ENCODE measurements at places on chromosomes 16 and 17. TPM values are rescaled to one million over a fixed set of nuclear protein-coding genes. Genes with fewer than 3 reads are reported as not detected.

The NACA2 gene
- polyA plus RNA-seq, result not detected

DNA sequence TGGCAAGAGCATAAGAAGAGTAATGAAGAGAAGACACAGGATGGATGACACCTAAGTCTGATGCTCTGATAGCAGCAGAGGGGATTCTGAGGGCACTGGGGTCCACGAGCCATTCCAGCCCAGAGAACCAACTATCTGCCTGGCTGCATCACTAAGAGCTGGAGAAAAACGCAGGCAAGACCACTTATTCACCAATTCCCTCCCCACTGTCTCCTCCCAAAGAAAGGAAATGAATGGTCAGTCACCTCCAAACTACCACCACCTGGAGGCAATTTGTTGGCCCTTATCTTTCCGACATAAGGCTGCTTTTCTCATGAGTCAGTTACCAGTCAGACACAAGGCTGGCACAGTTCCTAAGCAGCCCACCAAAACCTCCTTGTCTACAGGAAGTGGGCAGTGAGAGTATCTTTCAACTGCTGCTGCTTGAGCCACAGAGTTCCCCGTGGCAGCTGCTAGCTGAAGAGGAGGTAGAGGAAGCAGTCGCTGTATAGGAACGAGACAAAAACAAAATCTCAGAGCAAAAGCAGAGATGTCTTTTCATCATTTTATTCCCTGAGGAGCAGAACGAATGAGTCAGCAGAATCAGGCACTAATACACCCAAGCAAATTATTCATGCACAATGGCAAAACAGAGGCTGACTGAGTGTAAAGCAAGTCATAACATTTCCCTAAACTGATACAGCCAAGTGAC lies 111.1 kb downstream of the SMG6 start:
- DNase-seq, result no peak

The CFAP20 gene
- 33.3 TPM for polyA plus RNA-seq

- DNase-seq, result peak; percentile 24
Observed at GRCh38 chr17:53724726-53725125, 98.0 kb upstream of the KIF2B start.

DNA sequence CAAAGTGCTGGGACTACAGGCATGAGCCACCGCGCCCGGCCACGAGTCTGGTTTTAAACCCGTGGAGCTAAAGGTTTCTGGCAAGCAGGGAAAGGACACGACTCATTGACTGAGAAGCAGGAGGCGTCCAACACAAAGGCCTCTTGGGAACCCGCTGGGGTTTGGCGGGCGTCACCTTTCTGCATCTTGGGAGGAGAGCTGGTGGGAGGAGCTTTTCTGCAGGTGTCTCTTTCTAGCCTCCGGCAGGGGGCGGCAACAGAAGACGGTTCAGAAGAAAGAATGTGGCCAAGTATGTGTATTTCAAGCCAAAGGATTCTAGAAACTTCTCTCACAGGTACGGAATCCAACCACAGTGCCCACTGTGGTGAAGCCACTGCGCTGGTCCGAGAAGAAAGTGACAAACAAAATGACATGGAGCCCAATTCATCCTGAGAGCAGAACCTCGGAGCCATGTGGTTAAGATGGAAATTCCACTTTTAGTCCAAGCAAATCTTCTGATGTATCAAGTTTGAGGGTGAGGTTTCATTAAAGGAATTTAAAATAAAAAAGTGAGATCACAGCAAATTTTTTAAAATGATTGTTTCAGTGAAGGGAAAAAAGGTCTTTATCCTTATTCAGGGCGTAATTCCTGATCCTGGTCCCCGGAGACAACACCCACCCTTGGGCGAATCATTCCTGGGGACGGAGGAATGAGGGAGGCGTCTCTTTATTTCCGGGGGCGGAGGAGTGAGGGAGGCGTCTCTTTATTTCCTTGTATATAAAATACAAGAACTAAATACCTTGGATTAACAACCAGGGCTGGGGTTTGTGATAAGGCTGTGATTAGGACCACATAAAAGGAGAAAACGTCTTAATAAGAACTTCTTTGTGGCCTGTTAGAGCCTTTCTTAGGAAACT lies 97.6 kb downstream of the MRM3 start:
- peak; percentile 81 for DNase-seq

DNA sequence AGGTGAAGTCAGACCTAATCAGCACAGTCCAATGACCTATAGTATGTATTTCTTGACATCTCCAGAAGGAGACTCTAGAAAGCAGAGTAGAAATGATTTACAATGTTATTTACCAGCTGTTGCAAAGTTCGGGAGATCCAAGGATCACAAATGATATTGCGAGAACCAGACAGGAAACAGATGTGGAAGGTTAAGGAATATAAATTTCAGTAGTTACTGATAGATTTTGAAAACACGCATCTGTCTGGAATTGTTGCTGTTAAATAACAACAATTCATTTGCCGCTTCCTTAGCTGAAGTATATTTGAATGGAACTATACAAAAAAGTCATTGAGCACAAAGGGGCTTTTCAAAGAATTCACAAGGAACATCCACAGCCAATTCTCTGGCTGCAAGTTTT lies 72.0 kb downstream of the STXBP4 start:
- DNase-seq, result no peak

GRCh38 chr17:36527621-36528250 lies 6.9 kb downstream of the MYO19 start:
- DNase-seq, result no peak

DNA sequence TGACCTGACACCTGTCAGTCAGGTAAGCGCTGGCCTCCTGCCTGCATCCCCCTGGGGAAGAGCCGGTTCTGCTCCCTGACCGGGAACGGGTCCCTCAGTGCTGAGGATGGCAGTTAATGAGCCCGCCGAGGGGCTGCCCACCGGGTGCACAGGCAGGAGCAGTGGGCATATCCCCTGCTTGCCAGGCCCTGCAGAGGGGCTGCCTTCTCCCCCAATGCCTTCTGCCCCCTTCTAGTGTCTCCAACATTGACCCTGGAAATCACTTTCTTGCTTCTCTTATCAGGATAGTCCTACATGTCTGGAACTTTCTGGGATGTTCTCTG lies 388.5 kb downstream of the SEC14L1 start:
- peak; percentile 49 for DNase-seq

The CDK5R1 gene
- 0.67 TPM for polyA plus RNA-seq

- DNase-seq, result no peak
Observed at GRCh38 chr16:19659554-19659953, 58.5 kb downstream of the KNOP1 start.

DNA sequence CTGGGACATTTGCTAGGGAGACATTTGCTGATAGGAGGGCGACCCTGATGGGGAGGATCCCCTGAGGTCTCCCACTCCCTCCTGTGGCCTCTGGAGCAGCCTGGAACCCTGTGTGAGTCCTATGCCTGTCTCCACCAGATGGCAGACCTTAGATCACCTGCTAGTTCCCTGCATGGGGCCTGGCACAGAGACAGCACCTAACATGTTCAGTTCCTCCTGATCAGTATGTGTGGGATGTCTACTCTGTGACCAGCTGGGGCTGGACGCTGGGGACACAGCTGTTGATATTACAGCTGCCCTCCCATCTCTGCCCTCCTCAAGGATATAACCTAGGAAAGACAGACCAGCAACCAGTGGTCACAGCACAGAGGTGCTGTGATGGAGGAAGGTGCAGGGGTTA lies 1.1 kb upstream of the ADCY7 start:
- peak; percentile 39 for DNase-seq

DNA sequence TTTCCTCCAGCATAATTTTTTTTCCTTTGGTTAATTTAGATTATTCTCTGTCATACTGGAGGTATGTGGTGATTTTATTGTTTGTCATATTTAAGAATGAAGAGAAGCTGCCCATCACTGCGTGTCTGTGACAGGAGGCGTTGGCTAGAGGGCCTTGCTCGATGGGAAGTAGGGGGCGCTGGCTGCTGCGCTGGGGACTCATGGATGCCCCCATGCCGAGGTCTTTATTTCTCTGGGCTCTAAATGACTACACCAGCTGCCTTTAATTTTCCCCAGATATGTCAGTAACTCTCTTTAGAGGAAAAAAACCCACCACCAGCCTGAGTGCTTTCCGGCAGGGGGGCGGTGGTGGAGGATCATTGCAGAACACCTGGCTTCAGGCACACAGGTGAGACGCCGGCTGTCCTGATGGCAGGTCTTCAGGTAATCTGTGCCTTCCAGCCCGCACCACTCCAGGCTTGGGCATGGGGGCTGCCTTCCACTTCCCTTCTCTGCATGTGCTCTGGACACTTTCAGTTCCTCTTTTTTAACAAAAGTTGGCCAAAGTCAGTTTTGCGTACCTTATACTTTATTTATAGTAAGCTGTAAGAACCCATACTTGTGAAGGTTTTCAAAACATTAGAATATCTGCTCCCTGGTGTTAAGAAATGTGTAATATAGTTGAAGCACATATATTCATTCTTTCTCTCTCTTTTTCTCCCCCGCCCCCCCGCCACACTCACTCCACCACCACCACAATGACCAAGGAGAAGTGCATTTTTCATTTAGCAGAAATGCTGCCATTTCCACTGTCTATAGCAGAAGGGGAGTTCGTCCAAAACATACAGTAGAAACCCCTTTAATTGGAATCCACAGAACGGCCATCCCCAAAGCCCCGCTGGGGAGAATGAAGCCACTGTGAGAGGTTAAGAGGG lies 192.7 kb downstream of the RPTOR start:
- no peak for DNase-seq

The DBNDD1 gene
- 15.1 TPM for polyA plus RNA-seq

GRCh38 chr17:44636562-44636961 lies 19.7 kb upstream of the MEIOC start:
- DNase-seq, result no peak

DNA sequence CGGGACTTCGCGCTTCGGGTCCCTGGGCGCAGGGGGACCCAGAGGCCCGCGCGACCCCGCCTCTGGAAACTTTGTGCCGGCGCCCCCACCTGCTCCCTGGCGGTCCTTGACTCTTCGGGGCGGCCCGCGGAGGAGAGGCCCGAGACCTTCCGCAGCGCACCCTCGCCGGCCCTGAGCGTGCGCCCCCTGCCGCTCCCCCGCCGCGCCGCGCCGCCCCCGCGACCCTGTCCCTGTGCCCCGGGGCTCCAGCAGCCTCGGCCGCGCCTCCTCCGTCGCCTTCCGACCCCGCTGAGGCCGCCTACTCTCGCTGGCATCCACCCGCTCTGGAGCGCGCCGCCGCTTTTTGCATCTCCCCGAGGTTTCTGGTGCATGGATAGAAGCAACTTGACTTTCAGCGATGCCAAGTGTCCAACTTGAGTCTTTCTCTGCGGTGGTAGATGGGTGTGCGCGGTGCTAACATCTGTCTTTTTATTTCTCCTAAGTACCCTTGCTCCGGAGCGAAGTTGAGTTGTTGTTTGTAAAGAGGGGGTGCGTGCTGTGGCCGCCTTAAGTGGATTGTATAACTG lies 414 bp downstream of the DUSP14 start:
- peak; percentile 89 for DNase-seq

DNA sequence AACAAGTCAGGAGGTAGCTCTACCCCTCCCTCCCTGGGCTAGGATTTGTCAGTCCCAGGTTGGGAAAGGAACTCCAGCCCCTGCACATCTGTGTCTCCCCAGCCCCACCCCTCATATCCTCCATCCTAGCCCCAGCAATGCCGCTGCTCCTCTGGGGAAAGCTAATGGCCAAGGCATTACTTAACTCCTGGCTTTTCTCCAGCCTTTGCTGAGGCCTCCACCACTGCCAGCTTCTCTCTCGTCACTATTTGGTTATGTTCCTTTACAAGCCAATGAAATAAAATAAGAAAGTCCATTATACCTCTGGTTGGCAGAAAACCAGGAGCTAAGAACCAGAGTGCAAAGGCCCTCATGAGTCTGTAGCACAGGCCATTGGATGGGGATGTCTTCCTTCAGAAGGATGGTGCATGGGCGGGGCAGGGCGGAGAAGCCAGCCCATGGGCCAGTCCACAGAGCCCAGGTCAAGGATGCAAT lies 171.0 kb downstream of the CCDC182 start:
- no peak for DNase-seq

DNA sequence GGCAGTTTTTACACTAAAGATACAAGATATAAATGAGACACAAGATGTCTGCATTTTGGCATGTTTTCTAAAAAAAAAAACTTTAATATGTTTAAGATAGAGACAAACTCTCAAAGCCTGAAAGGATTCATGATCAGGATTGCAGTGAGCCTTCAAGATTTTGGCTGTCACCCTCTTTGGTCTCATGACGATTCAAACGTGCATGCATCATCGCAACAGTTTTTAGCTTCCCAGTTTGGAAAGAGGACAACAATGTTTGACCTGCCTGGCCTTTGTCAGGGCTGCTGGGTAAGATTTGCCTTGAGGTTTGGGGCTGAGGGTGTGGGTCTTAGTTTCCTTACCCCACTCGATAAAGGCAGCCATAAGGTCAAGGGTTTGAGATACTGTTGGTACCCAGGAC lies 134.1 kb downstream of the RGS9 start:
- DNase-seq, result no peak

- no peak for DNase-seq
Observed at GRCh38 chr17:75758131-75758905, 6.7 kb downstream of the GALK1 start.

- DNase-seq, result peak; percentile 98
Observed at GRCh38 chr17:7213895-7214299, 5.7 kb downstream of the DLG4 start.

The OR3A2 gene
- not detected for polyA plus RNA-seq

DNA sequence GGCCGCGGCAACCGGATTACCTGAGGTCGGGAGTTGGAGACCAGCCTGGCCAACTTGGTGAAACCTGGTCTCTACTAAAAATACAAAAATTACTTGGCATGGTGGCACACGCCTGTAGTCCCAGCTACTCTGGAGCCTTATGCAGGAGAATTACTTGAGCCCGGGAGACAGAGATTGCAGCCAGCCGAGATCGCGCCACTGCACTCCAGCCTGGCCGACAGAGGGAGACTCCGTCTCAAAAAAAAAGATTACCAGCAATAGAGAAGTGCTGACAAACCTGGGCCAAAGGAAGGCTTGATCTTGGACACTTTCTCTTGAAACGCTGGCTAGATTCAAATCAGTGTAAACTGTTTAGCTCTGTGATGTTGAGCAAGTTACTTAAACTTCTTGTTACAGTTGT lies 4.3 kb downstream of the MT1H start:
- DNase-seq, result no peak

DNA sequence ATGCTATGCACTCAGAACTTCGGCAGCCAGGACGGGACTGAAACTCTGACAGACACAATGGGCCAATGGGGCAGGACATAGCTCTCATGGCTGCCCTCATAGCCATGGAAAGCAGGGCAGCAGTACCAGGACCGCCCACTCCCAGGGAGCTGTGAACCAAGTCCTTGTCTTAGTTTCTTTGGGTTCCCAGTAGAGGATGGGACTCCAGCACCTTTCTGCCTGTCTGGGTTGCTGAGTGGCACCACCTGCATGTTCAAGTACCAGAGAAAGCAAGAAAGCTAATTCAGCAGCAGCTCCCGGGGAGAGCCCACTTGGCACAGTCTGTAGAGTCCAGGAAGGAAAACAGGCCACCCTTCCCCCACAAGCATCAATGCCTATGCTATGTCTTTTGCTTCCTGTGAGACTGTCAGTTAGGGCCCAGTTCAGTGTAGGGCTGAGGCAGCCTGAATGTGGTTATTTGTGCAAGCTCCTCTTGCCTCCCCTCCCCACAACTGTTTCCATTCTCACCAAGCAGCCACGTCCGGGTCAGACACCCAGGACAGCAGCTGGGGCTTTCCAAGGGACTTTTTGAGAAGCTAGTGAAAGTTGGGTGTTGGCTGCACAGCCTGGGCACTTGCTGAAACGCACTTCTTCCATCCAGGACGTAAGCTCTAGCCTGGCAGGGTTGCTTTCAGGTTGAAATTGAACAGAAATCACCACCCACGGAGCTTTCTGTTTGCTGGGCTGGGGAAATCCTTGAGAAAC lies 7.8 kb downstream of the SUPT4H1 start:
- DNase-seq, result no peak

GRCh38 chr16:81219151-81219550 lies 19.3 kb upstream of the BCO1 start:
- no peak for DNase-seq

All from kidney (tissue), 22 donors.